ENCODE measurements at places on chromosomes 7 and 10.

DNA sequence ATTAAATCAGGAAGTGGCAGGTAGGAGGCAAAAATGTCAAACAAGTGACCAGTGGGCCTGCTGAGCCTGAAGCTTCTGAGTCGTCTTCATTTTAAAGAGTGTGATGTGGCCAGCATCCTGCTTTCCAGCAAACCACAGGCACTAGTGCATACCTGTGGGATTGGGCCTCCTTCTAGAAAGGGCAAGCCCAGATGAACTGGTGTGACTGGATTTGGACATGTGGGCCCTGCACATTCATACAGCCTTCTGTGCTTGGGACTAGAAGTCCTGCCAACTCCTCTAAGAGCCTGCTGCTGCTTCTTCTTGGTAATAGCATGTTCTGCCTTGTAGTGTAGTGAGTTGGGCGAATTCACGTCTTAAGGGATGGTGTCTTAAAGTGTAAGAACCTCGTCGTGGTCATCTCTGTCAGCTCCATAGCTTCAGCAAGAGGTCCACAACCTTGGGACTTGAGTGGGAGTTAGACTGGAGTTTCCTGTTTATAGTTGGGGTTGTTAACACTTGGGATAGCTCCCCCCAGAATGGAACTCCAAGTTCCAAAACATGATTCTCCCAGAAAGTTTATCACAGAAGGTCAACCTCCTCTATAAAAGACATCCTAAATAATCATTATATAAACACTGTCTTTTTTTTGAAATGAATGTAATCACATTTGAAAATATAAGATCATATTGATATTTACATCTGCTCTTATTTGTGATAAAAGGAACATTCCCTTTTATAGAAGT is 11.2 kb downstream of the BMPER start:
- DNase-seq: no peak

GRCh38 chr7:51324206-51324898 is 7.7 kb upstream of the COBL start:
- no peak for DNase-seq

GRCh38 chr10:105347487-105347886 is 706.4 kb downstream of the SORCS3 start:
- no peak for DNase-seq

- no peak for DNase-seq
Observed at GRCh38 chr10:117457932-117458331, 82.7 kb upstream of the PDZD8 start.

- DNase-seq: no peak
Observed at GRCh38 chr7:145169908-145170307, 334.1 kb upstream of the TPK1 start.

- DNase-seq: no peak
Observed at GRCh38 chr7:1024331-1024841, 20.0 kb upstream of the GPR146 start.

- no peak for DNase-seq
Observed at GRCh38 chr7:23888958-23889357, 178.9 kb downstream of the STK31 start.

DNA sequence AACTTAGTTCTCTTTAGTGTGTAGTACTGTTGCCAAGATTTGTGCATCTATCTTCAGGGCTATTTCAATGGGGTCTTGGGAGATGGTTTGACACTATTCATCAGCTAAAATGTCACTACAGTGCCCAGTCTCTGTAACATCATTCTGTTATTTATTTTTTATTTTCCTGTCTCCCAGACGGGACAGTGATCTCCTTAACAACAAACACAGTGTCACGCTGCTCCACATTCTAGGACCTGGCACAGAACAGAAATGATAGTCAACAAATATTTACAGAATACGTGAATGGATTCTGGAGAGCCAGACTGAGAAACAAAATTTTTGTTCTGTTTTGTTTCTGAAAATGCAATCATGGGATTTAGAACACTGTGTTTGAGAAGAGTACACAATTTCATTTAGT is 937.7 kb upstream of the LRRN3 start:
- DNase-seq: no peak

DNA sequence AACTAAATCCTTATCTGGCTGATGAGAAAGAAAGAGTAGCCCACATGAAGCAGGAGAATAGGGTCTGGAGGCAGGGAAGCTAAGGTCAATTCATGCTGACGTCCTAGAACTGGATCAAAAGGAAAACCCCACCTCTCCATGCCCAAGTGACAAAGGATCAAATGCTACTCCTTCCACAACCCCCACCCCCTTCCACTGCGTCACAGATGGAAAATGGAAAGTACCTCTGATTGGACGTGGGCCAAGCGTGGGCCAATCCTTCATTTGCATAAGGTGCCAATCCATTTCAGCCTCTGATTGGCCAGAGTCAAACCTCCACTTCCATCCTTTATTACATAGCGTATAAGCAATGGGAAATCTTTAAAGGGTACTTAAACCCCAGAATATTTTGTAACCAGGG is 431.3 kb upstream of the ETV1 start:
- no peak for DNase-seq

- DNase-seq: no peak
Observed at GRCh38 chr7:134191876-134192275, 64.7 kb downstream of the LRGUK start.

DNA sequence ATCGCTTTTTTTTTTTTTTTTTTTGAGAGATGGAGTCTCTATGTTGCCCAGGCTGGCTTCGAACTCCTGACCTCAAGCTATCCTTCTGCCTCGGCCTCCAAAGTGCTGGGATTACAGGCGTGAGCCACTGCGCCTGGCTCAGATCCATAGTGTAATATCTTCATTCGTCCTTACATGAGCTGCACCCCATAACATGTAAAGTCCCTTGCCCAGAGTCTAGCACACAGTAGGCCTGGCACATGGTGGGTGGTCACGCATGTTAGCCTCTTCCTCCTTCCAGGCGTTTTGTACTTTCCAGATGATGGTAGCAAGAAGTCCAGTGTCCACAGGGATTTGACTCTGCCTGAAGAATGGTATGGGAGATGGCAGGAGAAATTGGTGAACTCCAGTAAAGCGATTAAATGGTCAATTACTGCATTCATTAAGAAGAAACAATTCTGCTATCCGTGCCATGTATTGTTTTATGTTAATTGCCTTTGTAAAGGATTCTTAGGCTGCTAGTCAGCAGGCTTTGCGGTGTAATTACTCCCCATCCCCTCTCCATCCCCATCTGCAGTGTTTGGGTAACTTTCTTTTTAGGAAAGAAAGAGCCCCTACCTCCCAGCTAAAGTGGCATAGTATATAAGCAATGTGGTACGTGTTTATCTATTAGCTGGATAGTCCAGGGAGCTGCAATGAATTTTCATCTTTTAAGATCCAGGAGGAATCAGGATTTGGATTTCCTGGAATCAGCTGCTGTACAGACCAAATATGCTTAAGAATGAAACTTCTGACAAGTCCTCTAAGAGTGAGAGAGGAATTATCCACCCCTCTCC is 1.2 kb downstream of the TPST1 start:
- DNase-seq: peak; percentile 30

GRCh38 chr7:16063716-16064675 is 357.3 kb downstream of the CRPPA start:
- no peak for DNase-seq

DNA sequence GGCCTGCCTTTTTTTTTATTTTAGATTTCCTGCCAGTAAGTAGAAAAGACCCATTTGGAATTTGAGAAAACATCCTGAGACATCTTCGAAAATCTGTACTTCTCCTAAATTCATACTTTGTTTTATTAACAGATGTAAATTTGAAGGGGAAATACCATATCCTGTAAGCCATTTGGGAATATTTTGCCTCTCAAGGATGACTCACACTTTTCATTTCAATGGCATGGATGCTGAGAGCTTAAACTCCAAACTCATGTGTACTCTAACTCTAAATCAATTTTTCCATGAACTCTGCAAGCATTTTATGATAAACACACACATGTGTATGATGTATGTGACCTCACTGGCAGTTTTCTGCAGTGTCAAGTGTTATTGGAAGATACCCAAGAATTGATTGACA is 89.0 kb downstream of the SEMA3A start:
- DNase-seq: no peak

DNA sequence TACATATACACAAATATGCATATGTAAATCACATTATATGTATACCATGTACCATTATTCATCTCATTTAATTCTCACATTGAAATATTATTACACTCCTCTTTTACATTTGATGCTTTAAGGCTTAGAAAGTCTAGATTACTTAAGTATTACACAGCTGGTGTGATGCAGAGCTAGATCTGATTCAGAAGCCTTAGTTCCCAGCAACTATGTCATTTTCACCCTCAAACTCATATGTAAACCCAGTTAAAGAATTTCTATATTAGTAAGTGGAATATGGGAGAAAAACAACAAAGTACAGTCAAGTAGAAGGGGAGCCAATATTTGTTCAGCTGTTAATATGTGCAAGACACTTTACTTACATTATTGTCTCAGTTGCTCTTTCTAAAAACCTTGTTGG is 74.3 kb upstream of the CSTF2T start:
- no peak for DNase-seq

DNA sequence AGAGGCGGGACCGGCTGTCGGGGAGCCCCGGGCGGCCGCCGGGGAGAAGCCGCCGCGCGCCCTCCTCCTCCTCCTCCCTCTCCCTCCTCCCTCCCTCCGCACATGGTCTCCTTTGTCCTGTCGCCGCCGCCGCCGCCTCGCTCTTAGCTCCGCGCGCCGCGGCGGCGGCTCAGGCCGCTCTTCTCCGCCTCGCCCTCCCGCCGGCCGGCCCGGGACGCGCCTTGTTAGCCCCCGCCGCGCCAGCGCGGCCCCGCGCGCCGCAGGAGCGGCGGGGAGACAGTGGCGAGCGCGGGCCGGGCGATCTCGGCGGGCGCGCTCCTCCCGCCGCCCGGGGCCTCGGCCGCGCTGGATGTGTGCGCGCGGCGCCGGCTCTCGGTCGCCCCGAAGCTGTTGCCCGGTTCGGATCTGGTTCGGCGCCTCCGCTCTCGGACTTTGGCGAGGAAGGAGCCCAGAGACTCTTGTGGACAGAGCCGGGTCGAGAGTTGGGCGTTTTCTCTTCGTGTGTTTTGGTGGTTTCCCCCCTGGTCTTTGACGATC is 437.4 kb upstream of the GALNT17 start:
- peak; percentile 29 for DNase-seq

DNA sequence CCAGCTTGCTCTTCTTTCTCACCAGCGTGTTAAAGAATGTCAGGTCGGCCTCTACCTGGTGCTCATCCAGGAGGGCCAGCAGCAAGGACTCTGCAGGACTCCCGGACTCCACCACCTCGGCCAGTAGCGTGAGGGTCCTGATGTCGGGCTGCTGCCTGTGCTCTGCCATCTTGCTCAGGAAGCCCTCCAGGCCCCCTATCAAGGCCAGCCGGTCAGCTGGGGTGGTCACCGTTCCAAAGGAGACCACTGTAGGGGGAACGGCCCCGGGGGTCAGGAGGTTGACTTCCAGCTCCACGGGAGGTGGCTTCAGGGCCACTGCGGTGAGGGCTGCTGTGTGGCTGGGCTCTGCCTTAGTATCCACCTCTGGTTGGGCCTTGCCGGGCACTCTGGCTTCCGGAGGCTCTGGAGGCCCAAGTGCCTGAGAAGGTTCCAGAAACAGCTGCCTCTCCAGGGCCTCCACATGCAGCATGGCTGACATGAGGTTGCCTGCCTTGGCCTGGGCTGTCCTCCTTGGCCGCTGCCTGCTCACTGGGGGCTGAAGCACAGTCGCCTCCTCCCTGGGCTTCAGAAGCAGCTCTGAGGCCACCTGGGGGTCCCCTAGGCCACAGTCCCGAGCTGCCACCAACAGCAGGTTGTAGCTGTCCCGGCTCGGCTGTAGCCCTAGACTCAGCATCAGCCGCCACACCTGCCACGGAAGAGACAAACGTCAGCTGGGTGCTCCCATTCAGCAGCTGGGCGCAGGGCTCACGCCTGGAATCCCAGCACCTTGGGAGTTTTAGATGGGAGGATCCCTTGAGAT is 13.5 kb downstream of the PTCD1 start:
- no peak for DNase-seq

- no peak for DNase-seq
Observed at GRCh38 chr10:86162696-86163400, 203.7 kb downstream of the GRID1 start.

DNA sequence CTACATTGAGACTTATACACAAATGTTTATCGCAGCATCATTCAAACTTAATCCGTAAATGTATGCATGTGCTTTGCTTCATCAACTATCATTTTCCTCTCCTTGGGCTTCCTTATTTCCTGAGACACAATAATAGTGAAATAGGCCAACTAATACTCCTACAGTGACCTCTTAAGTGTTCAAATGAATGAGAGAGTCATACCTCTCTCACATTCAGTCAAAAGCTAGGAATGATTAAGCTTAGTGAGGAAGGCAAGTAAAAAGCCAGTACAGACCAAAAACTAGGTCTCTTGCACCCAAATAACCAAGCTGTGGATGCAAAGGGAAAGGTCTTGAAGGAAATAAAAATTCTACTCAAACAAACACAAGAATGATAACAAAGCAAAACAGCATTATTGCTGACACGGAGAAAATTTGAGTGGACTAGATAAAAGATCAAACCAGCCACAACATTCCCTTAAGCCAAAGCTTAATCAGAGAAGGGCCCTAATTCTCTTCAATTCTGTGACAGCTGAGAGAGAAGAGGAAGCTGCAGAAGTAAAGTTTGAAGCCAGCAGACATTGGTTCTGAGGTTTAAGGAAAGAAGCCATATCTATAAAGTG is 72.3 kb downstream of the GLCCI1 start:
- DNase-seq: no peak

- DNase-seq: no peak
Observed at GRCh38 chr7:41886262-41886900, 183.5 kb upstream of the INHBA start.

DNA sequence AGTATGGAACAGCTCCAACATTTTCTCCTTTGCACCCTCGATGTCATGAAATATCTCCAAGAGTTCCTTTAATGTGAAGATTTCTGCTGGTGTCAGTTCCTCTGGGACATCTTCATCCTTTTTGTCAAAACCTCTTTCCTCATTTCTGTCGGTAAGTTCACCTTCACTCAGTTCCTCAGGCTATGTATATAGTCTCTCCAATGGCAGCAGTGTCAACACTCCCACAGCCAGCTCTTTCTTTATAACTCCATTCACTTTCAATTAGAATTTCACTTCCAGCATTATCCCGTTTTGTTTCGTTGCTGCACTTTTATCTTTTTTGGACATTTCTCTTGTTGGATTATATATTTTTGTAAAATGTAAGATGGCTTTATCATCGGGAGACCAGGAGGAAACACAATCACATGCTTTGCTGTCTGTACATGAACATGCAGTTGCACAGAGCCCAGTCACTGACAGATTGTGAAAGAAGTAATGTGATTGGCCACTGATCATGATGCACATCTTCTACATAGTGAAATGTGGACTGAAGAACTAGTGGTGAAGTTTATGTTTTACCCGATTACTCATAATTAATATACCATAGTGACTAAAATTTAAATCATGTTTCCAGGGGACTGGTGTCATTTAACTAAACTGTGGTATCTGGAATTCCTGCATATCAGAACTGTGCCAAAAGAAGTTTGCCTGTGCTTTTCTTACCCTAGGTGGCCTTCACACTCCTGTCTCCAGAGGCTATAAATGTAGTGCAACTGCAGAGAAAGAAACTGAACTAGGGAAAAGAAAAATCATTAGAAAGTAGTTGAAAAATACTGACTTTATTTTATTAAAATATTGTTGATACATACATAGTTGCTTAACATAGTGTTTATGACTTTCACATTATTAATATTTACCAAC is 289.6 kb downstream of the PPP1R3A start:
- no peak for DNase-seq

- no peak for DNase-seq
Observed at GRCh38 chr7:21192657-21193056, 235.2 kb upstream of the SP4 start.
